ENCODE measurements at places on chromosomes 5 and 9.

GRCh38 chr5:57594436-57594835, 111.8 kb upstream of the ACTBL2 start:
- DNase-seq: no peak

DNA sequence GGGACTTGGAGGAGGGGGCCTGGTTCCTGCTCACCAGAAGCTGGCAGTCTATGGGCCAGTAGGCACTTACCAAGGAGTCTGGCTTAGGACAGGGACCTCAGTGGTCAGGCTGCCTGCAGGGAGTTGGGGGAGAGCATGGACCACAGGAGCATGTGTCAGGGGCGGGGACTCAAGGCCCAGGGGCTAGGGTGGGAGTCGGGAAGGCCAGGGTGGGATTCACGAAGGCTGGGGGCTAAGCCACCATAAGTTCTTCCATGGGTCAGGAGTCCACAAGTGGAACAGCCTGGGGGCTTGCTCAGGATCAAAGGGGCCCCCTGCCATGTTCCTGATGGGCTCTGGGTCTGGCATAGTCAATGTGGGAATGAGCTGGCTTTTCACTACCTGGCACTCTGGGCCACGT, 11.5 kb upstream of the SLC25A48 start:
- no peak for DNase-seq

DNA sequence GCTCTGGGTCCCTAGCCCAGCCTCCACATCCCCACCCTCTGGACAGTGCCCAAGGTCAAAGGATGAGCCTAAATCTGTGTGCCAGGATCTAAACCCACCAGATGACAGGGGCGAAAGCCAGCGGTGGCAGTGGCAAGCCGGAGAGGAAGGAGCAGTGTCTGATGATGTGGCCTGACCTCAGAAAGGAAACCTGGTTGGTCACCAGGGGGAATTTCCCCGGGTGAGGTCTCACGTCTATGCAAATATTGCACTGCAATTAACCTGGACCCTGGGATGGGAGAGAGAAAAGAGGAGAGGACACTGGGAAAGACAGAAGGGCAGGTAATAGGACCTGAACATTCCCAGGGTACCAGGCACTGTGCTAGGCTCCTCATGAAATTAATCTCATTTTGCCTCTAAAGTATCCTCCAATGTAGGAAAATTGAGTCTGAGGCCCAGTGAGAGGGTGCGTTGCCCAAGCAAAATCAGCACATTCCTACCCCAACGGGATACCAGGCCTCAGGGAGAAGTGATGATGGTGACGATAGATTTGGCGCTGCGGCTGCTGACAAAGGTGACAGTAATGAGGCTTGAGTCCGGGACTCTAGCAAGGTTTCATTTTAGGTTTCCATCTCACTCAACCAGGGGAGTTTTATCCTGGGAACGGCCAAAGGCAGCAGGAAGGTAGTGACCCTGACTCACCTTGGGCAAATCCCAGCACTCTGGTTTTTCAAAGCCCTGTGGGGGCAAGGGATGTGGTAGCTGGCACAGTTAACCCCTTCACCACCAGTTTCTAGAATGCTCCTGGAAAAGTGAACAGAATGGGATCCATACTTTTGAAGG, 13.4 kb upstream of the TNIP1 start:
- peak; percentile 54 for DNase-seq

DNA sequence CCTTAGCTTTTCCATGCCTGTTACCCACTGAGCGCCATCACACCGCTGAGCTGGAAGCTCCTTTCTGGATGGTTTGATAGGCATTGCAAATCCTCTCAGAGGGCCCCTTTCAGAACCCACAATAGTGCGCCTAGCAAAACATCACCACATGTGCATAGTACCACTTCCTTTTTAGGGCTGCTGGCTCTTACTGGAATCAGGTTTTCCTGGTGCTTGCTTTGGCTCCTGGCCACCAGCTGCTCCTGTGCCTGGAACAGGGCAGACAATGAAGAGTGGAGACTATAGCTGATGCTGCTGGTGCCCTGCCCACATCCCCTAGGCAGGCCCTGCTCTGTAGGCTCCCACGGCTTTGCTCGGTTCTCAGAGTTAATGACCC, 163.6 kb upstream of the SEMA6A start:
- no peak for DNase-seq

- DNase-seq: no peak
Measured at GRCh38 chr5:131262953-131263541, 806 bp upstream of the CDC42SE2 start.

- no peak for DNase-seq
Measured at GRCh38 chr5:127961763-127962145, 121.8 kb upstream of the SLC12A2 start.

- no peak for DNase-seq
Measured at GRCh38 chr5:62326302-62326701, 20.3 kb downstream of the KIF2A start.

DNA sequence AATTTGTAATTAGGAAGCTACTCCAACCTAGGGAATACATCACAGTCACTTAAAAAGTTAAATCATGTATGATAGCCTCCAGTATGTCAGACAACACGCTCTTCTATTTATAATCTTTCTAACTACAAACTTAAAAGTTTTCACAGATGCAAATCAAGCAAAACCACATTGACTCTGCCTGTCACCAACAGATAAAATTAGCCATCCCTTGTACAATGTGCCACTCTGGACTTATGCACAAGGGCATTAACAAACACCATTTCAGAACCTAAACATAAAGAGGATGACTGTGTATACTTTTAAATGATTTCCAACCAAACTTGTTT, 14.7 kb downstream of the ERP44 start:
- DNase-seq: no peak

DNA sequence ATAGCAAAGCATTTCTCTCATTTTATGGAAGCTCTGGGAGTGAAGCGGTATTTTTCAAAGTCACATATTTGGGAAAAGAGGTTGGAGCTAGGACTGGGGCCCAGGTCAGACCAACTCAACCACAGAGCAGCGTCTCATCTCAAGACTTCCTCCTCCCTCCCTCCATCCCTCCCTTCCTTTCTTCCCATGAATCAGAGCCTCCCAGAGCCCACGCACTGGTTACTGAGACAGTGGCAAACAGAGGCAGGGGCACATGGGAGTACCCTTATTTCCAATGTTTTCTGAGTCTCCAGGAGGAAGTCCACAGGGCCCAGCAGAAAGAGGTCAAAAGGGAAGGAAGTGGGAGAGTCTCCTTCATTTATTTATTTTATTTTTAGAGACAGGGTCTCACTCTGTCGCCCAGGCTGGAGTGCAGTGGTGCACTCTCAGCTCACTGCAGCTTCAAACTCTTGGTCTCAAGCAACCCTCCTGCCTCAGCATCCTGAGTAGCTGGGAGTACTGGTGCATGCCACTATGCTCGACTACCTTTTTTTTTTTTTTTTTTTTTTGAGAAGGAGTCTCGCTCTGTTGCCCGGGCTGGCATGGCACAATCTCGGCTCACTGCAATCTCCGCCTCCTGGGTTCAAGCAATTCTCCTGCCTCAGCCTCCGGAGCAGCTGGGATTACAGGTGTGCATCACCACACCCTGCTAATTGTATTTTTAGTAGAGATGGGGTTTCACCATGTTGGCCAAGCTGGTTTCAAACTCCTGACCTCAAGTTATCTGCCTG, 52.5 kb upstream of the CDKN2AIPNL start:
- DNase-seq: no peak

GRCh38 chr5:27511061-27511460, 472.7 kb upstream of the CDH9 start:
- no peak for DNase-seq

- DNase-seq: no peak
Measured at GRCh38 chr9:23662320-23662719, 163.7 kb downstream of the ELAVL2 start.

GRCh38 chr5:8590959-8591358, 722.0 kb downstream of the MTRR start:
- no peak for DNase-seq

- DNase-seq: no peak
Measured at GRCh38 chr5:174204535-174205313, 159.2 kb downstream of the NSG2 start.

DNA sequence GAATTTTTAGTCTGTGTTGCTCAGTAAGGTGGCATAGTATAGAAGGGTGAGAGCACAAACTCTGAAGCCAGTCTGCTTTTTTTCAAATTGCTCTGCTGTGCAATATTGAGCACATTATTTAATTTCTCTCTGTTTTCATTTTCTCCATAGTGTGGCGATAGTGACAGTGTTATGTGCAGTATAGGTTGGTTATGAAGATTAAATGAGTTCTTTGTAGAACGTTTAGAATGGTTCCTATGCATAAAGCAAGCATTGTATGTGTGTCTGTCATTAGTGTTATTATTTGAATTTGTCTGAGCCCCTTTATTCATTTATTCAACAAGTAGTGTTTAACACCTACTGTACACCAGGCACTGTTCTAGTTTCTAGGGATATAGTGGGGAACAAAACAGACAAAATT, 9.2 kb downstream of the PRR16 start:
- DNase-seq: no peak

GRCh38 chr9:129841071-129841470, 5.8 kb downstream of the USP20 start:
- no peak for DNase-seq

DNA sequence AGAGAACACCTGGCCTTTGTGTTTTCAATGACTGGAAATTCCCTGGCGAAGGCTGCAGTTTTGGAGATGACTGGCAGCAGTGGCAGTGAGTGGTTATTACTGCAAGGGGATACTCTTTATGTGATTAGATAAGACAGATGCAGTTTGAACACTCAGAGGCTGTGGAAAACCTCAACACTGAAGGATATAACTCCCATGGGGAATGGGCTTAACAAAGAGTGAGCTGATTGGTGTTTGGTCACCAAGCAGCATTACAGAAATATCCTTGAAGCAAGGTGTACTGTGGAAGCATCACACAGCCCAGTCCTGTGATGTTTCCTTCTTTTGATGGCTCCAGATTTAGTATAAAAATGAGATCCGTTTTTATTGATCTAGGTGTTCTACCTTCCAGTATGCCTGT, 490.7 kb upstream of the PTPRD start:
- DNase-seq: no peak

DNA sequence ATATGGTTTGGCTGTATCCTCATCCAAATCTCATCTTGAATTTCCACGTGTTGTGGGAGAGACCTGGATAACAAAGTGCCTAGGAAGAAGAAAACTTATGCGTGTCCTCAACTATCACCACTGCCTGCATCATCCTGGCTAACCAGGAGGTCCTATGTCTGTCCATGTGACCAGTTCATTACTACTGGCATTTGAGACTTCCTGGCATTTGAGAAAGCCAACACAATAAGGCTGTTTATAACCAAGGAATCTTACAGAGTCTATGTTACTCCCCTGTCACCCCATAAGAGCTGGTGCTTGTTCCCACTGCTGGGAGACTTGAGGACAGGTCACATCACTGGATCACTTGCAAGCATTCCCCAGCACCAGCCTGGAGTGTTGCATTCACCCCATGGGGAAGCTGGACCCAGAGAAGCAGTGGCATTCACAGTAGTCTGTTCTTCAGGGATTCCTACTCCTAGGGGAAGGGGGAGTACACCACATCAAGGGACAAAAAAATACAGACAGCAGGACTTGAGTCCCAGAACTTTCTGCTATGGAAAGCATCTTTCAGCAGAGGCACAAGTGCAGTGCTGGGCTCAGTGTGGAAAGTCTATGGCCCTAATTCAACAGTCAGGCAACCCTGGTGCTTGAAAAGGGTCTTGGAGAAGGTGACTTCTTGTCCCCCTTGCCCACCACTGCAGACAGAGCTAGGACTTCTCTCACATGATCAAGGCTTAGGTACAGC, 717.1 kb downstream of the SEMA5A start:
- no peak for DNase-seq

DNA sequence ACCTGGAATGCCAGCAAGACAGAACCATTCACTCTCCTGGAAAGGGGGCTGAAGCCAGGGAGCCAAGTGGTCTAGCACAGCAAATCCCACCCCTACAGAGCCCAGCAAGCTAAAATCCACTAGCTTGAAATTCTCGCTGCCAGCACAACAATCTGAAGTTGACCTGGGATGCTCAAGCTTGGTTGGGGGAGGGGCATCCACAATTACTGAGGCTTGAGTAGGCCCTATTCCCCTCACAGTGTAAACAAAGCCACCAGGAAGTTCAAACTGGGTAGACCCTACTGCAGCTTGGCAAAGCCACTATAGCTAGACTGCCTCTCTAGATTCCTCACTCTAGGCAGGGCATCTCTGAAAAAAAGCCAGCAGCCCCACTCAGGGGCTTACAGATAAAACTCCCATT, 17.3 kb downstream of the RIGI start:
- DNase-seq: no peak
